ENCODE measurements at places on chromosomes 1 and 21. TPM values are rescaled to one million over a fixed set of nuclear protein-coding genes. Genes with fewer than 3 reads are reported as not detected.

- DNase-seq, result no peak
Measured at GRCh38 chr1:239243006-239243405, 143.4 kb upstream of the CHRM3 start.

GRCh38 chr1:46131712-46132528, 509 bp downstream of the PIK3R3 start:
- DNase-seq, result peak; percentile 25

- DNase-seq, result no peak
Measured at GRCh38 chr1:207971331-207972219, 60.6 kb upstream of the CD34 start.

The SPOCD1 gene
- total RNA-seq, result 0.74 TPM

- no peak for DNase-seq
Measured at GRCh38 chr1:229950020-229950419, 117.0 kb upstream of the GALNT2 start.

- DNase-seq, result no peak
Measured at GRCh38 chr21:36038701-36039497, 21.4 kb downstream of the SETD4 start.

GRCh38 chr1:172224871-172225270, 195.6 kb upstream of the C1orf105 start:
- DNase-seq, result no peak

- no peak for DNase-seq
Measured at GRCh38 chr1:70387507-70387906, 23.6 kb upstream of the CTH start.

The WNT9A gene
- total RNA-seq, result 0.28 TPM

- DNase-seq, result peak; percentile 1
Measured at GRCh38 chr1:242425232-242425631, 99.3 kb downstream of the PLD5 start.

Measured in activated T-cell treated with anti-CD3 and anti-CD28 coated beads, Interleukin-2, amount 50 U/mL, for 72 hours (primary cell).